M059J (cell line): ENCODE measurements at places on chromosomes 16 and 17. TPM values are rescaled to one million over a fixed set of nuclear protein-coding genes. Genes with fewer than 3 reads are reported as not detected.

PYDC1 gene
- not detected in 2 replicates for total RNA-seq

PRRT2 gene
- total RNA-seq = 0.20 and 0.94 TPM in 2 replicates

FOXL1 gene
- total RNA-seq = 4.1 and 4.2 TPM in 2 replicates

KRTAP4-1 gene
- total RNA-seq = not detected in 2 replicates

TBC1D28 gene
- not detected in 2 replicates for total RNA-seq

TOP2A gene
- total RNA-seq = 190 and 252 TPM in 2 replicates

SPECC1 gene
- 62.0 and 71.7 TPM in 2 replicates for total RNA-seq

IGFALS gene
- total RNA-seq = 0.07 TPM in 1 of 2 replicates, not detected in the other

TSPOAP1 gene
- 0.22 and 0.47 TPM in 2 replicates for total RNA-seq

PMP22 gene
- 15.3 and 20.0 TPM in 2 replicates for total RNA-seq
